ENCODE measurements at places on chromosomes 6 and 20. TPM values are rescaled to one million over a fixed set of nuclear protein-coding genes. Genes with fewer than 3 reads are reported as not detected.

DNA sequence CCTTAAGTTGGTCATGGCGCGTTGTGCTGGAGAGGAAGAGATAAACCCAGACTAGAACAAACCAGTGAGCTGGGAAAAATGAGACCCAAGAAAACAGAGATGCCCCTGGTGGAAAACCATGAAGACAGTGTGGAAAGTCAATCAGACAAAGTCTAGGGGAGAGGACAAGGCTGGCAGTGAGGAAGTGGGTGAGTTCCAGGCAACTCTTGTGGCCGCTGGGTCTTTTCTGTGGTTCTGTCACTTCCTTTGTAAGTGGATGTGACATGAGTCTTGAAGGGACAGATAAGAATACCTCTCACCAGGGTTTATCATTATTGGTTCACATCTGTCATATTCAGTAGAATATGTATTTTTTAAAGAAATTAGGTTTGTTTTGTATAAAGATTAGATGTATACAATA is 738.4 kb downstream of the DHX35 start:
- no peak for DNase-seq
- H3K27ac ChIP-seq: no peak overlapping the region
- no peaks in the 10 kb centered on the region for H3K36me3 ChIP-seq
- H3K4me3 ChIP-seq: no peak overlapping the region
- H3K27me3 ChIP-seq: no peaks in the 10 kb centered on the region

DNA sequence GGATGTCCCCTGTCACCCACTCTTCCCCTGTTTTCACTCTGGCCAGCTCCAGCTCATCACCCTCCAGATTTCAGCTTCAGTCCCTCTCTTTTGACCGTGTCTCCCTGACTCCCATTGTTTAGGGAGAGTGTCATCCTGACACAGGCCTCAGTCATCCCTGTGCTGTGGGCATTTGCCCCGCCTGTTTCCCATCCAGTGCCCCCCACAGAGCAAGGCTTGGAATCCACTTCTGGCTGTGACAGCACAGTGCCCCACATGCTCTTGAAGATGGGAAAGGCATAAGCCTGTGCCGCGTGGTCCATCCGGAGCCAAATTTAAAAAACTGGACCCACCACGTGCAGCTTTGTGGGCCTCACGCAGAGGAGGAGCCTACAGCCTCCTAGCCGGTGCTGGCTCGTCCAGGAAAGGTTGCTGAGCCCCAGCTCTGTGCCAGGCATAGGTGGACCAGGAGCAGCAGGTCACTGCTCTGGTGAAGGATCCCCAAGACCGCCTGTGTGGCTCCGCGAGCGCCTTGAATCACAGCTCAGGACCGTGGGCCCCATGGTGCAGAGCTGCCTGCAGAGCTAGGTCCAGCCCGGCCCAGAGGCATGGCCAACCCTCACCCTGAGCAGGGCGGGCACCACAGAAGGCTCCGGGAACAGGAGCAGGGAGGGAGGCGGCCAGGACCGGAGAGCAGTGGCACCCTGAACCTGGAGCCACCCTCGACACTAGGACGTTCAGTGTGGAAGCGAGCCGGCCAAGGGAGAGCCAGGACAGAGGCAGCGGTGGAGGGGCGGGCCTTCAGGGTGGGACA is 172.8 kb downstream of the CDH4 start:
- no peaks in the 10 kb centered on the region for H3K36me3 ChIP-seq
- H3K27me3 ChIP-seq: peaks cover 3% of the 10 kb centered on the region
- H3K4me3 ChIP-seq: no peak overlapping the region
- no peak for DNase-seq

GRCh38 chr6:53342217-53342616 is 6.5 kb downstream of the ELOVL5 start:
- peaks cover 10% of the 10 kb centered on the region for H3K36me3 ChIP-seq
- no peak for DNase-seq
- no peak overlapping the region for H3K27ac ChIP-seq
- H3K4me3 ChIP-seq: no peak overlapping the region
- H3K27me3 ChIP-seq: peaks cover 5% of the 10 kb centered on the region

GRCh38 chr6:14728396-14729024 is 517.4 kb upstream of the JARID2 start:
- peaks cover 11% of the 10 kb centered on the region for H3K4me1 ChIP-seq
- H3K27ac ChIP-seq: no peak overlapping the region
- no peak for DNase-seq

Gene OTOR
- total RNA-seq: 4.5 TPM

Gene TREML1
- total RNA-seq: 2.3 TPM

Gene FOXS1
- 9.6 TPM for total RNA-seq

All from endothelial cell (in vitro differentiated cells).